Jurkat, Clone E6-1 (cell line): ENCODE measurements at places on chromosomes 12 and 14.
A peak's percentile ranks its signal among the peaks of the same experiment; 100 is the strongest.

DNA sequence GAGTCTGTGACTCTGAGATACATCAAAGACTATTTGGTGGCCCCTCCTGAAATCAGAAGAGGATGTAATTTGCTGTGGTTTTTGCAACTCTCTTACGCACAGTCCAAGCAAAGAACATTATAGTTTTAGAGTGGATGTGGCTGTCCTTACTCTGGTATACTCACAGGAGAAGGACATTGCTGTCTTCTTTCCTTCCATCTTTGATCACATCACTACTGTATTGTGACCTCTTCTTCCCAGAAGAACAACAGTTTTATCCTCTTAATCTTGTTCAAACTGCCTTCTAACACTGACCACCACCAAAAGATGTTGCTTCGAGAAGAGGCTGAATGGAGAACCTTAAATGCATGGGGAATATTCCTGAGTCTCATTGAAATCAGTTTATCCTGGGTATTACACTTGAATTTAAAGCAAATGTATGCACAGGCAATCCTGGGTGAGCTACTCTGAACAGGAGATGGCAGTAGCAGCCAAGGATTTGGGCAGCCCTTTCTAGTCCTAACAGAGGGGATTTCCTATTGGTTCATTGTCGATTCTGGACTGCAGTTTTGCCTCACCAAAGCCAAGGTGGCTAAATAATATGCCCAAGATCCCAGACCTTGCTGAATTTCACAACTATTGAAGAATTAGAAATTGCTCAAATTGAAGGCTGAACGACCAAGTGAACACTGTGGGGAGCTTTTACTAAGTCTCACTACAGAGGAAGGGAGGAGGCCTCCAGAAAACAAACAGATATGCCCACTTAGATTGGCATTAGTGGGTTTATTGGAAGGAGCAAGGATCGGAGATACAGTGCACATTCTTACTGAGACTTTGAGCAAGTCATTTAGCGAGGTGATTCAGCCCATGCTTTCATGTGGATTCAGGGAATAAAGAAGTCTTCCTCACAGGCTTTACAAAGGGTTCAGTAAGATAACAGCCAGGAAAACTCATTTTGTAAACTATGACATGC, 282.8 kb downstream of the PAWR start:
- peak; percentile 32 for DNase-seq

DNA sequence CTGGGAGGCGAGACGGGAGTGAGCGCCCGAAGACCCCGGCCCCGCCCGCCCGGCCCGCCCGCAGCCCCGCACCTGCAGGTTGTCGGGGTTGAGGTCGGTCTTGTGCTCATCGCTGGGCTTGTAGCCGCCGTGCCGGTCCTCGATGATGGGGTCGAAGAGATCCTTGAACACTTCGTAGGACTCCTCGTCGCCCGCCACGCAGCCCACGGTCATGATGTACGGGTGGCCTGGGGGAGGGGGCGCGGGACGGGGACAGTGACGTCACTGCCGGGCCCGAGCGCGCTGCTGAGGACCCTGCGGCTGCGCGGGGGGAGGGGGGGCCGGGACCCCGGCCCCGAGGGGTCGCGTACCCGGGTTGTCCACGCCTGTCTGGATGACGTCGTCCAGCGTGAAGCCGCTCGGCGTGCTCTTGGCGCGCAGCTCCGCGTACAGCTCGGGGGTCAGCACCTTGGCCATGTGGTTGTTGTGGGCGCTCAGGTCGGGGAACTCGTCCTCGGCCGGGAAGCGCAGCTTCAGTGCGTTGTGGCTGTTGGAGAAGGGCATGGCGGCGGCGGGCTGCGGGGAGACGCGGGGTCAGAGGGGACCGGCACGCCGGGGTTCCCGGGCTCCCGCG, 573 bp downstream of the CKB start:
- DNase-seq = no peak

GRCh38 chr12:100207311-100207710, 6.7 kb downstream of the ACTR6 start:
- no peak for DNase-seq

- DNase-seq = no peak
Measured at GRCh38 chr12:42267413-42268190, 29.6 kb upstream of the YAF2 start.

GRCh38 chr14:67491741-67492507, 3.4 kb upstream of the TMEM229B start:
- DNase-seq = no peak

DNA sequence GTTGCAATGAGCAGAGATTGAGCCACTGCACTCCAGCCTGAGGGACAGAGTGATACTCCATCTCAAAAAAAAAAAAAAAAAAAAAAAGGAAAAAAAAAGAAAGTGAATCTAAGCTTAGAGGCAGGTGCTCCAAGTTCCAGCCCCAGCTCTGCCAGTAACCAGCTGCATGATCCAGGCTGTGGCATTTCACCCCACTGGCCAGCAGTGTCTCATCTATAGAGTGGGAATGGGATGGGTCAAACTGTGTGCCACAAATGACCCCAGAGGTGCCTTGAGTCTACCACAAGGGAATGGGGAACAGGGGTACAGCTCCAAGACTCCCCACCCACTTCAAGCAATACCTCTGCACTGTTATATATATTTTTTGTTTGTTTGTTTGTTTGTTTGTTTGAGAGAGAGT, 5.0 kb downstream of the PLEKHD1 start:
- no peak for DNase-seq

- DNase-seq = peak; percentile 22
Measured at GRCh38 chr12:112537710-112538396, 119.1 kb downstream of the PTPN11 start.

DNA sequence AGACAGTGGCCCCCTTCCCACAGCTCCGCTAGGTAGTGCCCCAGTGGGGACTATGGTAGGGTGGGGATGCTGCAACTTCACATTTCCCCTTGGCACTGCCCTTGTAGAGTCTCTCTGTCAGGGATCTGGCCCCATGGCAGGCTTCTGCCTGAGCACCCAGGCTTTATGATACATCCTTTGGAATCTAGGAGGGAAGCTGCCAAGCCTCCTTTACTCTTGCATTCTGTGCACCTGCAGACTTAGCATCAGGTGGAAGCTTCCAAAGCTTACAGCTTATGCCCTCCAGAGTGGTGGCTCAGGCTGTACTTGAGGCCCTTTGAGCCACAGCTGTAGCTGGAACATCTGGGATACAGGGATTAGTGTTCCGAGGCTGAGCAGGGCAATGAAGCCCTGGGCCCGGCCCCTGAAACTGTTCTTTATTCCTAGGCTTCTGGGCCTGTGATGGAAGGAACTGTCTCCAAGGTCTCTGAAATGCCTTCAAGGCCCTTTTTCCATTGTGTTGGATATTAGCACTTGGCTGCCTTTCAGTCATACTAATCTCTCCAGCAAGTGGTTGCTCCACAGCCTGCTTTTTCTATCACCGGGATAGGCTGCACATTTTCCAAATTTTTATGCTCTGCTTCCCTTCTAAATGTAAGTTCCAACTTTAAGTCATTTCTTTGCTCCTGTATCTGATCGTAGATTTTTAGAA, 22.2 kb upstream of the OR6J1 start:
- no peak for DNase-seq

DNA sequence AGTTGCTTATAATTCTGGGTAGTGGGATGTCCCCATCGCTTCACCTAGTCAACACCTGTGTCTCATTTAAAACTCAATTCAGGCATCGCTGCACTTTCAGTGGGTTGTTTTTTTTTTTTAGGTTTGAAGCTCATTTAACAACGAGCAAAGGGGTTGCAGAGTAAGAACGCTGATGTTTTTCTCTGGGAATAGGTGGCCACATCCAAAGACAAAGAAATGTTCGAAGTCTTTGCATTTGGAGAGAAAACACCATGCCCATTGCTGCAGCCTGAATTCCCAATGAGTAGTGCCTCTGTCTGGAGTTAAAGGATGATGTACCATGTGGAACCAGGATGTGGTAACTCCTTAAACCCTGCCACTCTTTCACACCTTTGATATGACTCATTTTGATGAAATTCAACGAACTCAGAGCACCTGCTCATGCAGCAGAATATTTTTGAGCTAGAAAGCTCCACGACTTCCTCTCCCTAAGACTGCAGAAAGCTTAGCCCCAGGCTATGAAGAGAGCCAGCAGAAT, 35.1 kb upstream of the BATF start:
- peak; percentile 68 for DNase-seq

- DNase-seq = no peak
Measured at GRCh38 chr12:130806574-130806973, 32.5 kb downstream of the STX2 start.

DNA sequence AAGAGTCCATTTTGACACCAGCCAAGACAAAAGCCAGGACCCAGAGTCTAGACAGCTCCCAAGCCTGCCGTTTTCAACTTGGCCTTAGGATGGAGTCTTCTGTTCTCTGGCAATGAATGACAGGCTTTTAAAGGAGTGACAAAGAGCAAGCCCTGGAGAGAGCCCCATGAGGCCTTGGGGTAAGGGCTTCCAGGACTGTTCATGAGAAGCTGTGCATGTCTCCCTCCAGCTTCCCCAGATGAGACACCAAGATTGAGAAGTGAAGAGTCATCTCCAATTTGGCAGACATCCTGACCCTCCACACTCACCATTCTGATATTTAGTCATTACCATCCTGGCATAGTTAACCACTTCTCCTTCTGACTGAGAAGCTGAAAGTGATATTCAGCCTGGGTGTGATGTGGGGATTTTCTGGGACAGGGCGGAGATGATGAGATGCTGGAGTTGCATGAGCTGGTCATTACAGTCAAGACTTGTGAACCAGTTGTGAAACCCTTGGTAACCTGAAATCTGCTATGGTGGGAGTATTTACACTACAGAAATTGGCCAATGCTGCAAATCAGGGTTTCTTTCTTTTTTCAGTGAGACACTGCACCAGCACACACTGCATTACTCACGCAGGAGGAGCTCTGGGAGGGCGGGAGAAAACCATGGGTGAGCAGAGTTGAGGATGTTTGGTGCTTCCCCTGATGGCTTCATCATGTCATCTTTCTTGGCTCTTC, 77.8 kb downstream of the VCPKMT start:
- DNase-seq = no peak

- DNase-seq = no peak
Measured at GRCh38 chr12:12338527-12339168, 11.4 kb downstream of the MANSC1 start.

DNA sequence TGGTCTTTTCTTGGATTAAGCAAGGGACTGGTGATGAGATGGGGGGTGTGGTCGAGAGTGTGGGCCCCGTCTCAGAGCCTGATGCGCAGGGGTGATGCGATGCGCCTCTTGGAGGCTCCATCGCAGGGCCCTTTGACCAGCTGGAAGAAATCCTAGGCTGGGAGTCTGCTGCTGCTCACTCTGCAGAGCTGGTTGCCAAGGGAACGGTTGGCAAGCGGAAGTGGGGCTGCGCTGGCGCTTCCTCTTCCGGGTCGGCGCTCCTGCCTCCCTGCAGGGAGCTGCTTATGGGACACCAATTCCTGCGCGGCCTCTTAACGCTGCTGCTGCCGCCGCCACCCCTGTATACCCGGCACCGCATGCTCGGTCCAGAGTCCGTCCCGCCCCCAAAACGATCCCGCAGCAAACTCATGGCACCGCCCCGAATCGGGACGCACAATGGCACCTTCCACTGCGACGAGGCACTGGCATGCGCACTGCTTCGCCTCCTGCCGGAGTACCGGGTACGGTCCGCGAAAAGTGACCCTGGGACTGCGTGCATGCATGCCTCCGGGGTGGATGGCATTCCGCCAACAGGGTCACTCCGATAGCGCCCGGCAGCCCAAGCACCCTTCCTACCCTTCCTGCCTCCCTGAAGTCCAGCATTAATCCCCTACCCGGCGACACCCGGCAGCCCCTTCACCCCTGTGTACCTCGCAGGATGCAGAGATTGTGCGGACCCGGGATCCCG, at the start of gene MYG1:
MYG1 (plus strand) TSS at position 242 of the 727 bp plus-strand sequence; CDS start at position 285, 43 bp downstream.
- DNase-seq = peak; percentile 89

DNA sequence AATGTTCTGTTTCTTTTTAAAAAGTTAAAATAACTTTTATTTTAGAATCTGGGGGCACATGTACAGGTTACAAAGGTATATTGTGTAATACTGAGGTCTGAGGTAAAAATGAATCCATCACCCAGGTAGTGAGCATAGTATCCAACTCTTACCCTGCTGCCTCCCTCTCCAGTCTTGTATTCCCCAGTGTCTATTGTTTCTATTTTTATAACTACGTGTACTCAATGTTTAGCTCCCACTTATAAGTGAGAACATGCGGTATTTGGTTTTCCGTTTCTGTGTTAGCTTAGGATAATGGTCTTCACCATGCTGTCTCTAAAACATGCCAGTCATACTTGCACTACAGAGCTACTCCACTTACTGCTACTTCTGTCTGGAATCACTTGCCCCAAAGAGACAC, 8.4 kb downstream of the FBXO33 start:
- no peak for DNase-seq

DNA sequence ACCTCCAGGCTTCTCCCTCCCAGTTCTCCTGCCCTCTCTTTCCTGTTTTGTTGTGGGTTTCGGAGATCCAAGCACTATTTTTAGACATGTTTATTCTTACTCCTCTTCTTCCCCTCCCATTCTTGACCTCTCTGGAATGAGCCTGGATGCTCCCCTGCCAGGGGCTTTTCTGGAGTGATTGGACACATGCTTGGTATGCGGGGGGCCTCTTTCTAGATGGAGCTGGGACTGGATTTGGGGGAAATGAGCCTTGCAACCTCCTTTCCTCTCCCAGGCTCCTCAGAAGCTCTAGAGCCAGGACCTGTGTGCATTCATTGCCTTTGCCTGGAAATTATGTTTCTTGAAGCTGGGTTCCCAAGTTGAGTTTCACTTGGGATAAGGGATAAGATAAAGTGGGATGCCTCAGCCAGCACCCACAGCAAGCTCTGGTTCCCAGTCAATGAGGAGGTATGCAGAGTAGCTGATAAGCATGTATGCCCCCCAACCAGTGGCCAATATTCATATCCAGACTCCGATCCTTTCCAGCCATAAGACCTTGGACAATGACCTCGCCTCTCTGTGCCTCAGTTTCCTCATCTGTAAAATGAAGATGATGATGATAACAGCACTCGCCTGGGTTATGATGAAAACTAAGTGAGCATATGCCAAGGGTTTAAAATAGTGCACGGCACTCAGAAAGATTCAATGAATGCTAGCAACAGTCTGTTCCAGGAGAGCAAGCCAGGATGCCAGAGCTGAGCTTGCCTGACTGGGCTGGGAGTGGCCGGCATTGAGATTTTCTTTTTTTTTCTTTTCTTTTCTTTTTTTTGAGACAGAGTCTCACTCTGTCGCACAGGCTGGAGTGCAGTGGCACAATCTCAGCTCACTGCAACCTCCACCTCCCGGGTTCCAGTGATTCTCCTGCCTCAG, 97.8 kb downstream of the SCARB1 start:
- no peak for DNase-seq

DNA sequence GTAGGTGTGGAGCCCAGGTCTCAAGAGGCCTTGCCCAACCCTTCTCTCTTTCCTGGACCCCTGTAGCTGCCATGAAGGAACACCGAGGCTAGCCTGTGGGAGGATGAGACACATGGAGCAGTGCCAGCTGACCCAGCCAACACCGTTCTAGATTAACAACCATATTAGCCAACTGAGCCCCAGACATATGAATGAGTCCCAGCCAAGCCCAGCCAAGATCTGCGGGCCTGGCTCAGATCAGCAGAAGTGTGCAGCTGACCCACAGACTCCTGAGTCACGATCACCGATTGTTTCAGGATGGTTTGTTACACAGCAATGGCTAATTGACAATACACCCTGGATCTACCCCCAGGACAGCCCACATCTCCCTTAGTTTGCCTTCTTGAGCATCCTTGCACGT, 82.1 kb downstream of the NTF3 start:
- no peak for DNase-seq

- DNase-seq = no peak
Measured at GRCh38 chr14:64447876-64448670, 17.2 kb upstream of the AKAP5 start.
